Natural killer cell (primary cell): ENCODE measurements at places on chromosomes 3 and 15. TPM values are rescaled to one million over a fixed set of nuclear protein-coding genes. Genes with fewer than 3 reads are reported as not detected.

The CPN2 gene
- not detected for total RNA-seq

The FETUB gene
- total RNA-seq = not detected

The EBLN2 gene
- 11.0 TPM for total RNA-seq

The A4GNT gene
- total RNA-seq = not detected
